Amniotic stem cell (primary cell): ENCODE measurements at places on chromosomes 2 and 18.

- no peak for DNase-seq
Measured at GRCh38 chr2:46615986-46616485, 136.7 kb downstream of the TMEM247 start.

DNA sequence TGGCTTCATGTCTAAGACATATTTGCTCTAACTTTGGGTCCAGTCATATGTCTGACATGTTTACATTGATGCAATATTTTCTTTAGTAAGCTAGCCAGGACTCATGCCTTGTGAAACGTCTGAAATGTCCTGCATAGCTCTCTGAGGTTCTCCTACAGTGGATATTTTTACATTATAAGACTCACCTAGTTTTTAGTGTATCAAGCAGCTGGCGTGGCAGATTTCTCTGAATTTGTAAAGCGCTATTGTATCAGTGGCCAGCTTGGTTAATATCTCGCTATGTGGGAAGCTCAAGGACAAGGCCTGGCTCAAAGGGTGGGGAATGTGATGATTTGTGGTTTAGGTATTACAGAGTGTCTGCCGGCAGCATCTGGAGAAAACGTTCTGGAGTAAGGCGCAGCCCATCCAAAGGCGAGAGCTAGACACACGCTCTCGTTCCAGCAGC lies 164.3 kb downstream of the LTBP1 start:
- no peak for DNase-seq

DNA sequence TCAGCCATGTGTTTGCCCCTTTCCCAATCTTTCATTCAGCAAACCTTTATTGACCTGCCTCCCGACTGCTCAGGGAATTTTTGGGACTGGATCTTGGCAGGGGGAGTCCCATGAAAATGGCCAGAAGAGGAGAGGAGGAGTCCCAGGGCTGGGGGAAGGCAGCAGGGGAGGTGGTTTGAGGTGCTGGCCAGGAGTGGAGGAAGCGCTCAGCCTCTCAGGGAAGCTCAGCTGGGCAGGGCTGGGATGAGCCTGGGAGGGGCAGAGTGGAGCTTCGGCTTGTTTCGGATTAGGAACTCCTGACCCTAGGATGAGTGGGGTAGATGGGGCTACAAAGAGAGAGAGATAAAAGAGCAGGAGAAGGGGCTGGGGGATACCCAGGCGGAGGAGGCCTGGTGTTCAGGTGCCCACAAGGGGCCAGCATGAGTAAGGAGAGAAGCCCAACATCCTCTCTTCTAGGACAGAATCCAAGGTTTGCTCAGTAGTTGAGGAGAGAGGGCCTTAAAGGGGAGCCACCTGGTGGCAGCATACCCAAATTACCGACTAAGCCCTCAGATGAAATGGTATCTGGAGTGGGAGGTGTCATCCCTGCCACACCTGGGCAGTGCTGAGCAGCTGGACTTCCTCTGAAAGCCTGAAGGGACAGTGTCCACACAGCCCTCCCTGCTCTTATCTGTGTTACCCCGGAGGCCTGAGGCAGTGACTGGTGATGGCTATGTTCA lies 91.1 kb downstream of the INHBB start:
- no peak for DNase-seq

GRCh38 chr2:133862400-133862977 lies 294.2 kb upstream of the NCKAP5 start:
- no peak for DNase-seq

DNA sequence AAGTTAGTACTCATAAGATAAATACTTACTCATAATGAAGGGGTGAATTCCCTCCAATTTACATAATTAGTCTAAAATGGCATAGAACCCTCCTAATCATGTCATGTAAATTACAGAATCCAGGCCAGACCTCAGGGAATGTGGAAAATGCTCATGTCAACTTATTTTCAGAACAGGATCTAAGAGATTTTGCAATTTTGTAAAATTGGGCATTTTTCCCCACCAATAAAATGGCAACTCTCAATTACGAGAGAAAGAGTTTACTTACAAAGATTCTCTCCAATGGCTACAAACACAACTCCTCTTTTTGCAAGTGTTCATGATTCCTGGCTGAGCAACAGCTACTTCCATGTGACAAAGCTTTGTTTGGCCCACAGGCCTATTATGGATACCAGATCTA lies 33.8 kb upstream of the SP5 start:
- no peak for DNase-seq

GRCh38 chr2:229407170-229407569 lies 136.1 kb upstream of the PID1 start:
- no peak for DNase-seq

GRCh38 chr2:235365743-235366142 lies 128.1 kb upstream of the AGAP1 start:
- no peak for DNase-seq

DNA sequence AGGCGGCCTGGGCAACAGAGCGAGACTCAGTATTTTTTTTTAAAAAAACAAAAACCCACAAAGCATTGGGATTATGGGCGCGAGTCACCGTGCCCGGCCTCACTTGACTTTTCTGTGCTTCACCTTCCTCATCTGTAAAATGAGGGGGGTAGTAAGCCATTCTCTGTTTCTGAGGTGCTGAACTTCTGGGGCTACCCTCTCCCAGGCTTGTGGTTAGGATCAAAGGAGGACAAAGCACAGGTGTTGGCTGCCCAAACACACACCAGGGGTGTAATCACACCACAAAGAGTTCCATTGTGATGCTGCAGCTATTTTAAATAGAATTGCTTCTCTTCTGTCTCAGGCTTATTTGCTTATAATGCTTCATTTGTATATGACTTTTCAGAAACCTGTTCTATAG lies 35.8 kb upstream of the INHBB start:
- DNase-seq = no peak
